ENCODE measurements at places on chromosomes 1 and 21. TPM values are rescaled to one million over a fixed set of nuclear protein-coding genes. Genes with fewer than 3 reads are reported as not detected.
A peak's percentile ranks its signal among the peaks of the same experiment; 100 is the strongest.

PBX1 gene
- total RNA-seq: 16.2 TPM

CIART gene
- total RNA-seq: not detected

- DNase-seq: no peak
Observed at GRCh38 chr1:119988306-119989062, 81.0 kb downstream of the NOTCH2 start.

USP16 gene
- 67.2 TPM for total RNA-seq

DENND2D gene
- 5.7 TPM for total RNA-seq

DNA sequence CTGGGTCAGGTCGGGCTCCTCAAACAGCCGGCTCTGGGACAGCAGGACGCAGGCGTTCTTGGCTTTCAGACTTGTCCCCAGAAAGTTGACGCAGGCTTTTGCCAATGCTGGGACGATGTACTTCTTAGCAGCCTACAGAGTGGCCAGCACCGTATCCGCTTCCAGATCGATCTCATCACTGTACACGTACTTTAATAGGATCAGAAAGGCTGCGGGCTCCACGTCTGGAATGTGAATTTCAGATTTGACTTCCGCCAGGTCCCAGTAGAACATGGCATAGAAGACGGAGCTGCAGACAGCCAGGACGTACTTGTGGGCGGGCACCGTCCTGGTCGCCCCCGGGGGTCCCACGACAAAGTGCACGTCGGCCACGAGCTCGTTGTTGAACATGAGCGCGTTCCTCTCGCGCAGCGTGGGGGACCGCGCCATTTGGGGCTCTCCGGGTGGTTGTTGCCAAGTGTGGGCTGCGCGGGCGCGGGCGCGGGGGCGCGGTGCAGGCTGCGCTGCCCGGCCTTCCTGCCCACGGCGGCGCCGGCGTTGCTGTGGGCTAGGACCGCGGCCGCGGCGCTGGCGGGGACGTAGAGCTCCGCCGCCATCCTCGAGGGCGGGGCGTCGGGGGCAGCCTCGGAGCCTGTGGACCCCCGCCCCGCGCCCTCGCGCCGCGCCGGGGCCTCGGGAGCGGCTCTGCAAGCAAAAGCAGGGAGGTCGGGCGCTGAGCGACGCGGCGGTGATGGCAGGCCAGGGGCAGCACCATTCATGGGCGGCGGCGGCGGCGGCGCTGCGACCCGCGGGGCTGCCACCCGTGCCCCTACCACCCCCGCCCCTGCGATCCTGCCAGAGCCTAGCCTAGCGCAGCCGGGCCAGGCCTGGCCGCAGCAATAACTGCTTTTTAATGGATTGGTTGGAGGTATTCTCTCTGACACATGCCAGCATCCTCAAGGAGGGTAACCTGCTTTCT, 10.6 kb downstream of the CNR2 start:
- no peak for DNase-seq

DNA sequence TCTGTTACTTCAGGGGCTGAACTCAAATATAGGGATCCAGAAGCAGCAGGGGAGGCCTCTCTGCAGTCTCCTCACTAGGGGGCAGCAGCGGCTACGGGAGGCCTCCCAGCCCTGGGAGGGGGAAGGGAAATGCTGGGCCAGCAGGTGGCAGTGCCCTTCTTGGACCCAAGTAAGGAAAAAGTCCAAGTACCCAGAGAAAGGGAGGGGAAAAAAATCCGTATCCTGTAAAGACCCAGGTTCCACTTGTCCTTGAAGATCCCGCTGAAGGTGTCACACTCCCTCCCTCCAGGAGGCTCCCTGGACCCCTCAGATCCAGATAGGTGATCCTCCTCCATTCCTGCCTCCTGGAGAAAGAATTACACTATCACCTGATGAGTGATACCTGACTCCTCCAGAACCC, 14.1 kb upstream of the NUAK2 start:
- peak; percentile 88 for DNase-seq

GRCh38 chr1:15847893-15848142, 311 bp downstream of the SPEN start:
- DNase-seq: no peak

Data from Daoy (cell line).